Activated CD4-positive, CD25-positive, alpha-beta regulatory T cell treated with anti-CD3 and anti-CD28 coated beads, Interleukin-2, amount 50 U/mL, for 72 hours (primary cell): ENCODE measurements at places on chromosomes 13 and 19.
A peak's percentile ranks its signal among the peaks of the same experiment; 100 is the strongest.

DNA sequence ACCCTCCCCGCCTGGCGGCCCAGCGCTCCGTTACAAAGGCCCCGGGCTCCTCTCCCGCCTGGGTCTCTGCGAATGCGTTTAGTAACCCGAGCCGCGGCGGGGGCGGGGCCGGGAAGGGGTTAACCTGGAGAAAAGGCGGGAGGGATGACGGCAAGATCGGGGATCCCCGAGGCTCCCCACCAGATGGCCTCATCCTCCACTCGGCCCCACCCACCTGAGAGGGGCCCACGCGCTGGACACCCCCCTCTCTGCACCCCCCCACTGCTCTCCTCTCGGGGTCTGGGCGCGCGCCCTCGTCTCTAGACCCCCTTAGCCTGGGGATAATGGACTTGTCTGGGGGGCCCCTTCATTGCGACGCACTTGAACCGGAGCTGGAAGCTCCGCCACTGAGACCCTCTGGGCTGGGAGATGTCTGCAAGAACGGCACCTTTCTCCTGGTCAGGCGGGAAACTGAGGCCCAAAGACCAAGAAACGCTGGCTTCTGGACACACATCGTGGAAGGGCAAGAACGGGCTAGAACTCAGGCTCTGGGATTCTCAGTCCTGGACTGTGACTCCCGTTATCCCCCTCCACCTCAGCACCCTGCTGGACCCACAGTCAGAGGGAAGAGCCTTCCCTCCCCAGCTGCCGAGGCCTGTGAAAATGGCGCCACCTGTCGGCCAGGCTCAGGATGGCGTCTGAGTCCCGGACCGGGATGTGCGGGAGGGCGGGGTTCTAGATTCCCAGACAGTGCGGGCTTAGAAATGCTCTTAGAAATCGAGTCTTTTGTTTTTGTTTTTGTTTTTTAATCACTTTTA is 2.9 kb upstream of the LTBP4 start:
- DNase-seq = peak; percentile 90

GRCh38 chr19:19482809-19483596 is 32.3 kb downstream of the TSSK6 start:
- no peak for DNase-seq

GRCh38 chr19:6800991-6801484 is 28.5 kb downstream of the VAV1 start:
- DNase-seq = no peak

GRCh38 chr13:43170506-43170905 is 147.1 kb downstream of the DNAJC15 start:
- DNase-seq = no peak

- no peak for DNase-seq
Measured at GRCh38 chr13:59568306-59568705, 595.4 kb downstream of the DIAPH3 start.

- no peak for DNase-seq
Measured at GRCh38 chr13:110239280-110240125, 67.5 kb downstream of the COL4A1 start.

DNA sequence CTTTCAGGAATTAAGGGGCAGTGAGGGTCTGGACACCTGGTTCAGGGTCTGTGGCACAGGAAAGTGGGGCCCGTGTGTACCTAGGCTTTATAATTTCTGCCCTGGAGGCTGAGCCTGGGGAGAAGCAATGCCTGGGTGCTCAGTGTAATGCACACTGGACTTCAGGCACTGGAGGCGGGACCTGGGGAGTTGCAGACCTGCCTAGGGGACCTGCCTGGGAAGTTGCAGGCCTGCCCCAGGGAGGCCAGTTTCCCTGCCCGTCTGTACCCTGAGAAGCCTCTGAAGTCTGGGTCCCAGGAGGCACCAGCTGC is 2.5 kb upstream of the TMEM59L start:
- DNase-seq = no peak

DNA sequence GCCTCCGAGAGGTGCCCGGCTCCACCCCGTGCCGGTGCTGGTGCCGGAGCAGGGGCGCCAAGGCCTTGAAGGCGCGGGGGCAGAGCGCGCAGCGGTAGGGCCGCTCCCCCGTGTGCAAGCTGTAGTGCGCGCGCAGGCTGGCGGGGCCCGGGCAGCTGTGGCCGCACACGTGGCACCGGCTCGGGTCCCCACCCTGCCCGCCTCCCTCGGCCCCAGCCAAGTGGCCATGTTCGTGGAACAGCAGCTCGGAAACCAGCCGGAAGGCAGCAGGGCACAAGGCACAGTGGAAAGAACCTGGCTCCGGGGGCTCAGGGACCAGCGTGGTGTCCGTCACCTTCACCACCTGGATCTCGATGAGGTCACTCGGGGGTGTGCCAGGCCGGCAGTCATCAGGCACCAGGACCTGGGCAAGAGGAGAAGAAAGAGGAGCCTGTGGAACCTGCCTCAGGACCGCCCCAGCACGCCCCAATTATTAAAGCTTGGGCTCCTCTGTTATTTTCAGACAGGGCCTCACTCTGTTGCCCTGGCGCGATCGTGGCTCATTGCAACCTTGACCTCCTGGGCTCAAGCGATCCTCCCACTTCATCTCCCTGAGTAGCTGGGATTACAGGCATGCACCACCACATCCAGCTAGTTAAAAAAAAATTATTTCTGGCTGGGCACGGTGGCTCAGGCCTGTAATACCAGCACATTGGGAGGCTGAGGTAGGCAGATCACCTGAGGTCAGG is 2.0 kb downstream of the ZNF784 start:
- no peak for DNase-seq

DNA sequence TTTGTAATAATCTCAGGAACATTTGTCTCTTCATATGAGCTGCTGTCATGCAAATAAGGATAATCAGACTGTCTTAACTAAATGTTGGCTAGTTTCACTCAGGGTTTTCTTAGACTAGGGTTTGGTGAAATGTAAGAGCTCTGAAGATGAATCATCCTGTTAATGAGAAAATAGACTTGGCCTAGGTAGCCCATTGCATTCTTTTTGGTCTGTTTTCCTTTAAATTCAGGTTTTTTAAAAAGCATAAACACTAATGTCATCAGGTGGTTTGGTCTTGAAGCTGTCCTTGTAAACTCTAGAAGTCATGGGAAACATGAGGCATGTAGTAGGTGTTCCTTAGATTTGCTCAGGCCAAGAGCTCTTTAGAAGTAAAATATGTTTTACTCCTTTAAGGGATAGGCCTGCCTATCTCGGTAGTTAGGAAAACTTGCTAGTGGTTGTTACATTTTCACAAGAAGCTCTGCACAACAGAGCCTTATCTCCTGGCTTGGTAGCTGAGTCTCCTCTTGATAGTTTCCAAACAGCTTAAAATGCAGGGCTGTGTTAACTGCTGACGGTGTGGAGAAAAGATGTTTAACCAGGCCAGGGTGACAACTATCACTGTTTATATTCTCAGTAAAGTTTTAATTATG is 62.0 kb upstream of the C1QTNF9B start:
- no peak for DNase-seq
